ENCODE measurements at places on chromosomes 16 and 17.

DNA sequence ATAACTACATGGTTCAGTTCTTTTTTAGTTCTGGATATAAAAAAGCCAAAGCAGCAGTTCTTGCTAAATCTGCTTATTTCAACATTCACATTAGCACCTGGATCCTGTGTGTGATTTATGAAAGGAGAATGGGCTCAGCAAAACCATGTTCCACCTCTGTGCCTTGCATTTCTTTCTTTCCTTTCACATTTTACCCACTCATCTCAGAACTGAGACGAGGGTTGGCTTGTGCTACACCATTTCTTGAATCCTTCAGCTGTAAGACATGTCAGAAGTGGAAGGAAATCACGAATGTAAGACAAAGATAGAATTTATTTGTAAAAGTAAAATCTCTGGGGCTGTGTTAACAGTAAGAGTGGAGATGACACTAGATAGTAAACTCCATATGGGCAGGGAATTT lies 1.2 kb upstream of the UTP6 start:
- no peak for DNase-seq

DNA sequence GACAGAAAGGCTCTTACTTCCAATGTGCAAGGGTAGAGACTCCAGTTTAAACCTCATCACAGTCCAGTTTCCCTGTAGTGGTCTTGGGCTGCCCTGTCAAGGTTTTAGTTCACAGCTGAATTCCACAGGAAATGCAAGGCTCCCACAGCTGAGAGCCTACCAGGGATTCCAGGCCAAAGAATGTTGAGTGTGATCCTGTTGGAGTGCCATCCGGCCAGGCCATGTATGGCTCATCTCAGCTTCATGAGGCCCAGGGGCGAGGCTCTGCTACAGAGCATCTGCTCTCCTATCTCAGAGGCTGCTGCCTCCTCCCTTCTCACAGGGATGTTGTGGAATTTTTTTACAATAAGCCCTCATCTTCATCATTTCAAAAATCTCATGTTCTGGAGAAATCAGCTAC lies 239.8 kb upstream of the CCL2 start:
- no peak for DNase-seq

GRCh38 chr17:82330322-82331239 lies 3.0 kb downstream of the SECTM1 start:
- DNase-seq, result no peak

DNA sequence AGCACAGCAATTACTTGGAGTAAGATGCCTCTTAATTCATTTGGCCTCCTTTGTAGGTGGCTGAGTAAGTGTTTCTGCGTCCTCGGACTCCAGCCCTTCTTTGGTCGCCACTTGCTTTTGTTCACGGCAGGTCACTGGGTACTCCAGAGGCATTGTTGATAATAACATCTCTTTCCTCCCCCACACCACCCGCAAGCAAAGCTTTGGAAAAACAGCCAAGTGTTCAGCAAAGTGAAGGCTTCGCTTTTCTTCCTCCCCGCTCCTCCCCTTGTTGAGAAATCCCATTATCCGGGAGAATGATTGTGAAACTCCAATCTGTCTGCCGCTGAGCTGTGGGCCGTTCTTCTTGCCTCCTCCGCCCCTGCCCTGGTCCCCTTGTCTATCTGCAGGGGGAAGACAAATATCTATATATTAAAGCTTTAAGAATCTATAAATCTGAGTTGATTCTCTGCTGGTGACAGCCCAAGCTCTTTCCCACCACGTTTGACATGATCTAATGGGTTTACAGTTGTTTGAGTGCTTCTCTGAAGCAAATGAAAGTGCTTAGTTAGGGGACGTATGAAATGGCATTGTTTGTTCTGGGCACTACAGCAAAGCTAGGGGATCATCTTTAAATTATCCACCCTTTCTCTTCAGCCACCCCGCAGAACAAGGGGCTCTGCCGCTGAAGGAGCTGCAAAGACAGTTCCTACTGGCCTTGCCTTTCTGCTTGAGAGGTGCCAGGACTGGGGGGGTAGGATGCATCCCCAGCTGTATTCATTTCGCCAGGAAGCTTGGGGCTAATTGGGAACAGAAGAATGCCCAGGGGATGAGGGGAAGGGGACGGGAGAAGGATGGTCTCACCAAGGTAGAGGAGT lies 167.1 kb downstream of the CCDC182 start:
- DNase-seq, result no peak

DNA sequence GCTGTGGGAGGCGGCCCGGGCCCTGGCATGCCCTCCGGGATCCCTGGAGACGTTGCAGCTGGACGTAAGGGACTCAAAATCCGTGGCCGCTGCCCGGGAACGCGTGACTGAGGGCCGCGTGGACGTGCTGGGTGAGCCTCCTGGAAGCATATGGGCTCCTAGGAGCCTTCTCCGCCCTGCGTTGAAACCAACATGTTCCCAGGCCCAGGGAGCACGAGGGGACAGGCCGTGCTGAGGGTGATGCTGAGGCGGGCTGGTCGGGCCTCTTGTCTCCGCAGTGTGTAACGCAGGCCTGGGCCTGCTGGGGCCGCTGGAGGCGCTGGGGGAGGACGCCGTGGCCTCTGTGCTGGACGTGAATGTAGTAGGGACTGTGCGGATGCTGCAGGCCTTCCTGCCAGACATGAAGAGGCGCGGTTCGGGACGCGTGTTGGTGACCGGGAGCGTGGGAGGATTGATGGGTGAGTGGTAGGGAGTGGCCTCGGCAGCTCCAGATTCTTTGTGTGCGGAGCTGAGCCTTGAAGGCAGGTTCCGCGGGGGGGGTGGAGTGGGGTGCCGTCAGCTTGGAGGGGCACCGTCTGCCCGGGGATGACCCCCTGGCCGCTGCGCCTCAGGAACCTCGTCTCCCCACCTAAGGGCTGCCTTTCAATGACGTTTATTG lies 567 bp downstream of the HSD17B1 start:
- DNase-seq, result no peak

- DNase-seq, result no peak
Observed at GRCh38 chr17:7850701-7851437, 4.0 kb upstream of the TMEM88 start.

DNA sequence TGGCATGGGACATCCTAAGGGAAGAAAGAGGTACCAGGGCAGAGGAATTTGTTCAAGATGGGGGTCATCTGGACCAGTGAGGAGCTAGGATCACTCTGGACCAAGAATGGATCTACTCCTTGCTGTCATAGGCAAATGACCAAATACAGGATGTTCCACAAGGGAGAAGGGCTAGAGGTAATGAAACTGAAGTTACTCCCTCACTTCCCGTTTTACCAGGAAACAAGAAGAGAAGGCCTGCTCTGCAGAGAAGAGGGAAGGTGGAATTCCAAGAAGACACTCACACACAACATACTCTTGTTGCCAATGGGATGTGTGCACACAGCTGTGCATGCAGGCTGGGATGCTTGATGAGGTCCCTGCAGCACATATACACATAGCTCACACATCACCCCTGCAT lies 38.6 kb downstream of the NEUROD2 start:
- DNase-seq, result no peak

GRCh38 chr17:29733166-29733565 lies 110.5 kb upstream of the CORO6 start:
- DNase-seq, result no peak

- no peak for DNase-seq
Observed at GRCh38 chr16:50309527-50310307, 43.4 kb downstream of the ADCY7 start.

- no peak for DNase-seq
Observed at GRCh38 chr16:11679941-11680911, 12.0 kb downstream of the SNN start.

GRCh38 chr16:50061326-50061725 lies 4.4 kb upstream of the HEATR3 start:
- DNase-seq, result no peak

DNA sequence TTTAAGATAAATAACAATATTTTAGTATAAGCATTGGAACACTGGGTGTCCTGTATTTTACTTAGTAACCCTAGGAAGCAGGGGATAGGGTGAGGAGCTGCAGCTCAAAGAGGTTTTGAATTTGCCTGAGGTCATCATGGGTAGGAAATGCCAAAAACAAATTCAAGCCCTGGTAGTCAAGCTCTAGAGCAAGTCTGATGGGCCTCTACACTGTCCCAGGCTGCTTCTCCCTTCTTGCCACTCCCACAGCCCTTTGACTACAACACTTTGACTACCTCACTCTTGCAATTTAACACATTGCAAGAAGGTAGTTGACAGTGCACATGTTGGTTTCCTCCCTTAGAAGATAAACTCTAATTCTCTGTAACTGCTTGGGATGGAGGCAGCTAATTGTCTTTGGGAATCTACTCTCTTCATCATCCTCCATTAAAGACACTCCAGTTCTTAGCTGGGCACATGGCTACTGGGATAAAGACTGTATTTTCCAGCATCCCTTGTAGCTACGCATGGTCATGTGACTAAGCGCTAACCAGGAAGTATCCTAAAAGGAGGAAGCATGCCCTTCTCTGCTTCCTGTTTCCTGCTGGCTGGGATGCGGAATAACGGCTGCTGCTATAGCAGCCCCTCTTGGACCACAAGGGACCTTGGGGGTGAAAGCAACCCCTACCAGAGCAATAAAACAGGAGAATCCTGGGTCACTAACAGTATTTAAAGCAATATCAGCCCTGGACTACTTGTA lies 30.7 kb upstream of the SSTR2 start:
- no peak for DNase-seq

- no peak for DNase-seq
Observed at GRCh38 chr16:83100679-83101078, 473.9 kb downstream of the CDH13 start.

DNA sequence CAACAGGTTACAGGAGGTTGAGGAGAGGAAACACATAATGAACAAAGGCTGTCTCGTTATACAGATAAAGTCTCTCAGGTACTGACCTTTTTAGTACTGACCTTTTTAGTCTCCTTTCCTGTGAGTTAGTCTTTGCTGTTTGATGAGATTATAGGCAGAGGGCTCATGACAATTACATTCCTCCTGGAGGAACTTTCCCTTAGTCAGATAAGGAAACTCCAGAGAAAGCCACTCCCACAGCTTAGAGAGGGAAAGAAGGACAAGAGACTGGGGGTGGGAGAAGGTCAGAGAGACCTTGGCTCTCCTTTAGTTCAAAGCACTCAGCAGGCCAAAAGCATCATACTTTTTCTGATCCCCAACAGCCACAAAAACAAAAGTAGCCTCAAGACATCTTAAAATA lies 15.3 kb upstream of the PSMD7 start:
- no peak for DNase-seq

DNA sequence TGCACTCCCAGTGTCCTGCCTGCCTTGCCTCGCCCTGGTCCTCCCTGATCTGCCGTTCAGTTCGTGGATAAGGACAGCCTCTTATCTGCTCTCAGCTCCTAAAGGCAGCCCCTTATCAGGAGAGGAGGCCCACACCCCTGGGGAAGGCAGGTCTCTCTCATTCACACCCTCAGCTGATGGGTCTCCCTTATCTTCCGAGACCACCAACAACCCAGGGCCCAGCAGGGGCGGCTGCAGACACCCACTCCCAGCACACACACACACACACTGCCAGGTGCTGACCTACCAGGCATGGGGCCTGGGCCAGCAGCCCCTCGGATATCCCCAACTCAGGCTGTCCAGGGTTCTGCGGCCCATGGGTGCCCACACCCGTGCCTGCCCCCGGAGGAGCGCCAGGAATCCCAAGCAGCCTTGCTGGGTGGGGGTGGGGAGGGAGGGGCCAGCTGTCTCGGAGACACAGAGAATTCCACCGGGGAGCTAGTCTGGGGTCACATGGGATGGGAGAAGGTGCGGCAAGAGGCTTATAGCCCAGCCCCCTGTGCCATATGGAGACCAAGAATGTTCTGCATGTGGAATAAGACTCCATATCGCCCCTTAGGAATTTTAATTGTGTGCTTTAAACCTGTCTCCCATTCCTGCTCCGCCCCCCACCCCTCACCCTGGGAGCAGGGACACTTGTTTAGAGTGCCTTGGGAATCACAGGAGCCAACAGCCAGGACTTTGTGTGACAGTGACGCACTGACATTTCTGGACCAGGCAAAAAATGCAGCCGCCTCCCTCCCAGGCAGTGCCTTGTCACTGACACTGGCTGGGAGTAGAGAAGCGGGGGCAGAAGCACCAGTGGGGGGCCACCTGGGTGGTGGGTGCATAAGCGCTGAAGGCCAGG lies 41.9 kb upstream of the EMP2 start:
- no peak for DNase-seq

DNA sequence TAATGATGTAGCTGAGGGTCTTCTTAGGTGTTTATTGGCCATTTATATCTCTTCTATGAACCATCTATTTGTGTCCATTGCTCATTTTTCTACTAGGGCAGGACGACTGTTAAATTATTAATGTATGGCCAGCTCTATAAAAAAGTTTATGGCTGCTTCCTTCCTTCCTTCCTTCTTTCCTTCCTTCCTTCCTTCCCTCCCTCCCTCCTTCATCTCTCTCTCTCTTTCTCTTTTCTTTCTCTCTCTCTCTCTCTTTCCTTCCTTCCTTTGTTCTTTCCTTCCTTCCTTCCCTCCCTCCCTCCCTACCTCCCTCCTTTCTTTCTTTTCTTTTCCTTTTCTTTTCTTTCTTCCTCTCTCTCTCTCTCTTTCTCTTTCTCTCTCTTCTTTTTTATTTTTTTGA lies 17.2 kb upstream of the NDEL1 start:
- no peak for DNase-seq

DNA sequence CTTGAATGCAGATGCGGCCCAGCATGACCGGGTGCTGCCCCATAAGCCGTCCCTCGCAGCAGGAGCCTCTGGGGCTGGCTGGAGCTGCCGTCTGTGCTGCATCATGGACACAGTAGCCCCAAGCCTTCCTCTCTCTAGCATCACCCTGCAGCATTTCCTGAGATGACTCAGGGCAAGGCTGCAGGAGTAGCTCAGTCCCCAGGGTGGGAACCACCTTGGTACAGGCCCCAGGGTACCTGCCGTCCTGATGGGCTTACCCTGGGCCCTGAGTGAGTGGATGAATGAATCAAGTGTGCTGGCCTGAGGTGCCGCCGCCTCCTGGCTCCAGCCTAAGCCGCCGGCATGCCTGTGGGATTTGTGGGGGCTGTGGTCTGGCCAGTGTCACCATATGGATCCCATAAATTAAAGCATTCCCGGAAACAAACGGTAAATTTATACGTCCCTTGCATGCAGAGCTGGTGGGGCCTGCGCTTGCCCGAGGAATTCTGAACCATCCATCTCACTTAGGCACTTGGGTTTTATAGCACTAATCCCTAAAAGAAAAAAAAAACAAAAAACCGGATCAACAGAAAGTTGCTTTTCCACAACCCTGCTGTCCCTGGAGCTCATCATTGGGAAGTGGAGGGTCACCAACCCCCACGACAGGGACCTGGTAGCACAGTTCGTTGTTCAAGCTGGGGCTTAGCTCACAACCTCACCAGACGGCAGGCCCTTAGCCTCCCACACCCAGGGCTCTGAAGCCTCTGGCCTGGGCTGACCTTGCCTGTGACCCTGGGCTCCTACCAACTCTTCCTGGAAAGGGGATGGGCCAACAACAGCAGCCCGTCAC lies 242.6 kb upstream of the CIBAR2 start:
- no peak for DNase-seq

- peak; percentile 56 for DNase-seq
Observed at GRCh38 chr16:70430667-70431536, 8.0 kb downstream of the ST3GAL2 start.

DNA sequence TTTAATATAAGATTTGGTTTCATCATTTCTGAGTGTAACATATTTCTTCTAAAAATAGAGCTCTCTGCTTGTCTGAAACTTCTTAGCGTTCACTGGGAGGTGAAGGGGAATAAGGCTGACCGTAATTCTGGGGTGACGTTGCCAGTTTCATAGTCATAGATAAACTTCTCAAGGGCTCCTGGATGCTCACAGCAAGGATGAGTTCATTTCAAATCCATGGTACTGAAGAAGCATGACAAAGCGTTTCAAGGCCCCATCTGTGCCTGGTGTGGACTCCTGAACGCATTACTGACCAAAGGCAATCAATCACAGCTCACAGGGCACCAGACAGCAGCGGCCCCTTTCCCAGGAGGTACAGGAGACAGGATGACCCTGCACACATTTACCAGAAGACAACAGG lies 12.0 kb upstream of the EVPL start:
- DNase-seq, result no peak

GRCh38 chr17:69960755-69961154 lies 114.3 kb upstream of the KCNJ16 start:
- no peak for DNase-seq

Data from central memory CD4-positive, alpha-beta T cell (primary cell).